ENCODE measurements at places on chromosomes 11 and 22.
A peak's percentile ranks its signal among the peaks of the same experiment; 100 is the strongest.

DNA sequence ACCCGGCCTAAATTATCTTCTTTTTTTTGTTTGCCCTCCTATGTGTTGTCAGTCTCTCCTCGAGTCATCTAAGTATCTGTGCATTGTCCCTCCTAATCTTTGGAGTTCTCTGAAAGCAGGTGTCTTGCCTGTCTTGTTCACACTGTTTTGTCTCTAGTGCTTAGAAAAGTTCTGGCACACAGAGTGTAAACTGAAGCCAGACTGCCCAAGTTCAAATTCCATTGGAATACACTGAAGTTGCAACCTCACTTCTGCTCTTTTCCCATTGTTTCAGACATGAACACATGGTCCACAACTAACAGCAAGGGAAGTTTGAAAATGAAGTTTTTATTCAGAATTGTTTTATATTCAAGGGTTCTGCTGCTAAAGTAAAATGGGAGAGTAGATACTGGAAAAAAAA lies 38.7 kb downstream of the PAX6 start:
- no peak for DNase-seq

- DNase-seq = no peak
Observed at GRCh38 chr11:86346513-86346912, 28.2 kb upstream of the CCDC81 start.

DNA sequence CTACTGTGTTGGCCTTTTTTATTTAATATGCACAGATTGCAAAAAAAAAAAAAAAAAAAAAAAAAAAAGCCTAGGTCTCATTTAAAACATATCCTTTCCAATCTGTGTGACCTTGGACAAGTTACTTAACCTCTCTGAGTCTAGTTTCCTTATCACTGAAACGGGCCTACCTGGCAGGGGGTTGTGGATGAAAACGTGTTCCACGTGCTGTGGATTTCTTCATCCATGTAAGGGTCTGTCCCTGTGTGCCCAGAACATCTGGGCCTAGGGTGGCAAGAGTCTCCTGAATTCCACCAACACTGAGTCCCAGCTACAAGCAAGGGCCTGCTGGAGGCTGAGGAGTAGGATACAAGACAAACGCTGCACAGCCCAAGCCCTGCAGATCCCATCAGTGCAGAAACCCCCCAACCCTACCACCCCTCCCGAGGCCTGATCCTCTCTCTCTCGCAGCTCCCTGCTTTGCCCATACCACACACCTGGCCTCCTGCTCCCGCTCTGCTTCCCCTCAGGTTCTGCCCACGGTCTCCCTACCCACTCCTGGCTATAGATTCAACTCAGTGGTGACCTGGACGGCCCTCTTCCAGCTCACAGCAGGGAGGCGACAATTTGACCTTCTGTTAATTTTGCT lies 4.7 kb upstream of the GNAZ start:
- no peak for DNase-seq

DNA sequence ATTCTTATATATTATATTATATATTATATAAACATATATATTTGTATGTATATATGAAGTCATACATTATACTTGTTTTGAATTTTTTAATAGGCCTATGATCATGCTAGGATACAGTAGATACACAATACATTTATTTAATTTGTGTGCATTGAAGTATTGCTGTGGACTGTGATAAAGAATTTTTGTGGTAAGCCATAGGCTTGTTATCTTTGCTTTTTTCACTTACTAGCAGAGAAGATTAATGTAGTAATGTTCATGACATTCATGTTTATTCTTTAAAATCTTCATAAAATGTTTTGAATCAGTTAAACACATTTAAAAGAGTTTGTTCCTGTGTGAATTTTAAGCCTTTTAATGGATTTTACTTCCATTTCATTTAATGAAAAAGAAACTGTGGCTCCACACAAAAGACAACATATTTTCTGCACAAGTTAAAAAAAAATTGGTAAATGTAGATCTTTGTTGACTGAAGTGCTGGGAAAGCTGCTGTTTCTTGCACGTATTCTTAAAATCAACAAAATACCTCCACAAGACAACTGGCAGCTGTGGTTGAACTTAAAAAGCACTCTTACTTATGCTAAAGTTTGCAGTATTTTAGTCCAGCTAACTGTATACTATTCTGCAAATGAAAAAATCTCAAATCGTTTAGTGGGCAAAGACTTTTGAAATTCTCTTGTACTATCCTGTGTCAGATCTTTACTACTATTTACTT lies 156.2 kb downstream of the TMEM135 start:
- no peak for DNase-seq

DNA sequence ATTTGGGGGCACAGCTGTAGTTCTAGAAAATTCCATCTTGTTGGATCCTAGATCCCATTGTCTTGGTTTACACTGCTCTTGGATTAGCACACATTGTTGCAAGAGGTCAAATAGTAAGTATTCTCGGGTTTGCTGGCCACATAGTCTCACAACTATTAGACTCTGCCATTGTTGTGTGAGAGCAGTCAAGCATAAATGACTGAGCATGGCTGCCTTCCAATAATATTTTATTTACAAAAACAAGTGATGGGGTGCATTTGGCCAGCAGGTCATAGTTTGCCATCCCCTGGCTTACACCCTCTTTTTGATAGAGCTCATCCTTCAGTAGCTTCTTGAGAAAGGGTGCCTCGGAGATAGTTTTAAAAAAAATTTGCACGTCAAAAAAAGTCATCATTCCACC lies 77.9 kb upstream of the ALX4 start:
- no peak for DNase-seq

- no peak for DNase-seq
Observed at GRCh38 chr22:23800297-23801237, 13.8 kb downstream of the SMARCB1 start.

DNA sequence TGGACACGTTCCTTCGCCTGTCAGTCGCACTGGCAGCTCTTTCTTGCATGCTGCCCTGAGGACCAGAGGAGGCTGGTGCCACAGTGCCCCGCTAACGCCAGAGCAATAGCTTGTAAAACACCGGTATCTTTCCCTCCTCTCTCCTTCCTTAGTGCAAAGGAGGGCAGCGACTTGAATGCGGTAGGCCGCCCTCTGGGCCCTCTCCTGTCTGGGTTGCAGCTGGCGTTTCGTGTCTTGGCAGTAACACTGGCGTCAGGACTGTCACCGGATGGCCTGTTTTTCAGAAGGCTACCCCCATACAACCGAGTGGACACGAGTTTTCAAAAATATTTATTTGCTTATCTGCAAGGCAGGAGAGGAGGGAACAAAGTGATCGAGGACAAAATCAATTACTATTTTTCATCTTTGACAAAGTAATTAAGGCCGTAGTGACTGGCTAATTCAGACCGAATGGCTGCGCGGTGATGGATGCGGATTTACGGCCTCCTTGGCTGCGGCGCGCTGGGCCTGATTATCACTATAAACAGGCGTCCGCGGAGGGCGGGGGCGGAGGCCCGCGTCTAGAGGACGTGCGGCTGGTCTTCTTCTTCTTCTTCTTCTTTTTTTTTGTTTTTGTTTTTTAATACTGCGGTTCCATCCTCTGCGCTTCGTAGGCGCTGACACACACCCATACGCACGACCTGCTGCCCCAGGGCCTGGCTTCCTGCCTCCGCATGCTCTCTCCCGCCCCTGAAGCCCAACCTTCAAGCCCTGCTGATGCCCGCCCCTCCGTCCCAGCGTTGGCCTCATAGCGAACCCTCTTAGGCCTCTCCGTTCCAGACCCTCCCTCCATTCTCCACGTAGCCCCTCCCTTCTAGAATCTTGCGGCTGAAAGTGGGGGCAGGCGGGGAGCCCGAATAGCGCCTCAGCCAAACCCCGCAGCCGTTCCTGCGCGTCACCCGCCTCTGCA lies 2.9 kb upstream of the SLC6A5 start:
- no peak for DNase-seq

DNA sequence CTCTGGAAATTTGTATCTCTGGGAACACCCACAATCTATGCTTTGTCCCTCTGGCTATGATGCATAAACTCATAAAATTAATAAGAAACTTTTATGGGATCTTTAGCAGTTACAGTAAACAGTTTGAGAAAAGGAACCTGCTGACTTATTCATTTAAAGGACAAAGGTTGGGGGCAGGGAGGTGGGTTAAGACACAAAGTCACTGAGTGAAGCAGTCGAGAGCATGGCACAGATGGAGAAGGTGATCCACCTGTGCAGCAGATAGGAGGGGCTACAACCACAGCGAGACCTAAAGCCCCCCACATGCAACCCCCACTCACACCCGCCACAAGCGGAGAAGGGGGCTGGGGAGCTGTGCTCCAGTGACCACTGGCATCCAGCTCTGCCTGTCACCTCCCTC lies 45.0 kb downstream of the SMCO4 start:
- no peak for DNase-seq

DNA sequence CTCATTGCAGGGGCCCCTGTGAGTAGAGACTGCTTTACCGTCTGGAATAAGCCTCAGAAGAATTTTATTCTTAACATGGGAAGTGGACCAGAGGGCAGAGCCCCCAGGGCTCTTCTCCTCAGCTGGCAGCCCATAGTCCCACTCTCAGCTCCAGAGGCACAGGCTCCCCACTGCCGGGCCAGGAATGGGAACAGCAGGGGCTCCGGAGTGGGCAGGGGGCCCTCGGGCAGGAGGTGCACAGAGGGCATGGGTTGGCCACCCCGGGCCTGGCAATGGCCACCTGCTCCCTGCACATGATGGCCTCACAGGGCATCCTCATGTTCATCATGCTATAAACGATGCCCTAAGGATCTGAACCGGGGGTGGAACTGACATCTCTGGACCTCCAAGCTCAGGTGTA lies 1469.7 kb downstream of the BRD1 start:
- no peak for DNase-seq

DNA sequence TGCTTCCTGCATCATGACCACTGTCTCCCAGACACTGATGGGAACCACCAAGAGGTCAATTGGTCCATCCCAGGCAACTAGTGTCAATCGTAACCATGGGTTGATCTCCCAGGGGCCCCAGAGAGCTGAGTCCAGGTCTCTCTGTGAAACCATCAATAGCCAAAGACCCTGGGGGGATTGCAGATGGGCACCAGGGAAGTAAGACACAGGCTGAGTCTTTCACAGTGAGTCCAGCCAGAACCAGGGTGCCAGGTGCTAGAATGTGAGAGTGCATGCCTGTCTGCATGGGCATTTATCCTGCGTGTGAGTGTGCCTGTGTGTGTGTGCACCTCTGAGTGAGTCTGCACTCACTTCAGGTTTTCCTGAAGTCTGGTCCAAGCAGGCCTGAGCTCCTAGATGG lies 45.3 kb upstream of the TTC12 start:
- DNase-seq = no peak

DNA sequence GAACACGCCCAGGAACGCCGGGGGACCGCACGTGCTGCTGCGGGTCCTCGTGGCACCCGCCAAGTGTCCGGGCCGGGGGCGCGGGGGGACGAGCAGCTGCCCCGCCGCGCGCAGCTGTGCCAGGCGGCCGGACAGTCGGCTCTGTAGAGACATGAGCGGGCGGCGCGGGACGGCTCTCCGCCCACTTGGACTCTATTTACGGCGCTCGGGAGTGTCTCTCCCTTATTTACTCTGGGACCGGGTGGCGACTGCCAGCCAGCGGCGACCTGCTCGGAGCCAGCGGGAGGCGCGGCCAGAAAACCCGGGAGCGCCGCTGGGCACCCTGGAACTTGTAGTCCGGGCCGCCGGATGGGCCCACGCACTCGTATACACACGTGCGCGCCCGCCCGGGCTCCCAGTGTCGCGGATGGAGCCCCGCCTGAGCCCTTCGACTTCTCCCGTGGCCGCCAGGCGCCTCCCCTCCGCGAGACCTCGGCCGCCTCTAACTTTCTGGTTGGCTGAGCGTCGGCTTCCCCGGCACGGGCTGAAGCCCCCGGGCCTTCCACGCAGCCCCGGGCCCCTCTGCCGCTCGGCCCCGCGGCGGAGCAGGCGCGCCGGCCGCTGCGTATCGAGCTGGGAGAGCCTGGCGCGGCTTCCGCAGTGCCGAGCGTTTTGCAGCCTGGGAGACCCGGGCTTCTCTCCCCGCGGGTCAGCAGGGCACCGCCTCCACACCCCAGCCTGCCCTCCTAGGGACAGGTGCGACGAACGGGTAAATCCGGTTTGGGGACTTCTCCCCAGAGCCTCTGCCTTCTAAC lies at the start of gene MACROD1:
Gene MACROD1 (minus strand): TSS at position 272 of the 794 bp plus-strand sequence. CDS start 119 bp downstream, at position 153.
- DNase-seq = peak; percentile 76

DNA sequence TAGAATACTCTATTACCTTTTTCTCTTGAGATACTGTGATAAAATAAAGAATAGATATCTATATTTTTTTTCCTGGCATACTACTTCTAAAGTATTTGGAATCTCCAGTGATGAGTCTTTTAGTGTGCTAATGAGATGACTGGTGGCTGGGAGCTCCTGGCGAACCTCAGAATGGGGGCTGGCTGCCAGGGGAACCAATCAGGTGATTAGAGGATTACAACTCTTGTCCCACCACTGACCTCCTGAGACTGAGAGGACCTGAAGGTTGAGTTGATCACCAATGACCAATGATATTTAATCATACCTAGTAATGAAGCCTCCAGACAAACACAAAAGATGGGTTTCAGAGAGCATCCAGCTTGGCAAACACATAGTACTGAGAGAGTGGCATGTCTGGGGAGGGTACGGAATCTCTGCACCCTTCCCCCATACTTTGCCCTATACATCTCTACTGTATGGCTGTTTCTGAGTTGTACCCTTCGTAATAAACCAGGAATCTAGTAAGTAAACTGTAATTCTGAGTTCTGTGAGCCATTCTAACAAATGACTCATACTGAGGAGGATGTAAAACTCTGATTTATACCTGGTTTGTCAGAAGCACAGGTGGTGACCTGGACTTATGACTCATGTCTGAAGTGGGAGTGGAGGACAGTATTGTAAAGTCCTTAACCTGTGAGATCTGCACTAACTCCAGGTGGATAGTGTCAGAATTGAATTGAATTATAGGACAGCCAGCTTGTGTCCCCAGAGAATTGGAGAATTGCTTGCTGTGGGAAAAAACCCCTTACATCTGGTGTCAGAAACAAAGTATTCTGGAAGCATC lies 325.3 kb upstream of the LRRC4C start:
- no peak for DNase-seq

DNA sequence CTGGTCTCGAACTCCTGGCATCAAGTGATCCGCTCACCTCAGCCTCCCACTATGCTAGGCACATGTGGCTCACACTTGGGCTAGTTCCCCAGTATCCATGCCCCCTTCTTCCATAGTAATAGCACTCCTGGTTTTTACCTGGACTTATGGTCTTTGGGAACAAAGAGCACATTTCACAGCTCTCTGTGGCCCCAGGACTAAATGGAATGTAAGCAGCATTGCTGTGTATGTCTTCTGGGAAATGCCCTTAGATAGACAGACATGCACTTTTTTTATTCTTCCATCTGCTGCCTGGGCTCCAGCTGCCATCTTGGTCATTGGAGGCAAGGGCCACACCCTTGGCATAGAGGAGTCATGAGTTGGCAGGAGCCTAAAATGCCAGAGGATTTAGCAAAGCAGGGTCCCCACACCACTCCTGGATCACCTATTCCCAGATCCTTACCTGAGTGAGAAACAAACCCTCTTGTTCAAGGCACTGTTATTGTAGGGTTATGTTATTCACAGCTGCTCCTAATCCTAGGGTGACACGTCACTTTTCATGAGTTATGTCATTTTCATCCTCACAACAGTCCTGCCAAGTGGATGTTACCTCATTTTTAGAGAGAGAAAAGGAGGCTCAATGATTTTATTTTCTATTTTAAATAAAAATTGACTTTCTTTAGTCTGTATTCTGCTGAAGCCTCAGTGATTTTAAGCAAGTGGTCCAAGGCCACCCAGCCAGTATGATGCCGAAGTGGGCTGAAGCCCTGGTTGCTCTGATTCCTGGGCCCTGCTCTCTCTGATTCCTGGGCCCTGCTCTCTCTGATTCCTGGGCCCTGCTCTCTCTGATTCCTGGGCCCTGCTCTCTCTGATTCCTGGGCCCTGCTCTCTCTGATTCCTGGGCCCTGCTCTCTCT lies 15.7 kb upstream of the GDPD5 start:
- no peak for DNase-seq

All from substantia nigra (tissue), 51 donors.